ENCODE measurements at places on chromosomes 1 and 21.

DNA sequence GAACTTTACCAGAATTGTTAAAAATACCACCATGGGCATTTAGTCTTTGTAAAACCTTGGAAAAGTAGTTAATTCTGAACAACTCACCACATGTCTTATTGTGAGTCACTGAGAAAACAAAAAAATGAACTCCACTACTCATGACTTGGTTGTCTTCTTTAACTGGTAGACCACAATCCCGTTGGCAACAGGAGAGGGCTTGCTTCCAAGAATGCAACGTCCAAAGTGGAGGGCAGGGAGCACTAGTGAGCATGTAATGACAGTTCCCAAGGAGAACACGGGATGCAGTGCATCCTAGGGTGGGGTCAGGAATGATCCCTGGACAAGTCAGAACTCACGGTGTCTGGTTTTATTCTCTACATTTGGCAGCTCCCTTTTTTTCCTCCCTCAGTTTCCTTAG is 15.2 kb upstream of the HMCN1 start:
- no peak for DNase-seq

GRCh38 chr1:116259663-116260062 is 113.4 kb upstream of the ATP1A1 start:
- DNase-seq: no peak

DNA sequence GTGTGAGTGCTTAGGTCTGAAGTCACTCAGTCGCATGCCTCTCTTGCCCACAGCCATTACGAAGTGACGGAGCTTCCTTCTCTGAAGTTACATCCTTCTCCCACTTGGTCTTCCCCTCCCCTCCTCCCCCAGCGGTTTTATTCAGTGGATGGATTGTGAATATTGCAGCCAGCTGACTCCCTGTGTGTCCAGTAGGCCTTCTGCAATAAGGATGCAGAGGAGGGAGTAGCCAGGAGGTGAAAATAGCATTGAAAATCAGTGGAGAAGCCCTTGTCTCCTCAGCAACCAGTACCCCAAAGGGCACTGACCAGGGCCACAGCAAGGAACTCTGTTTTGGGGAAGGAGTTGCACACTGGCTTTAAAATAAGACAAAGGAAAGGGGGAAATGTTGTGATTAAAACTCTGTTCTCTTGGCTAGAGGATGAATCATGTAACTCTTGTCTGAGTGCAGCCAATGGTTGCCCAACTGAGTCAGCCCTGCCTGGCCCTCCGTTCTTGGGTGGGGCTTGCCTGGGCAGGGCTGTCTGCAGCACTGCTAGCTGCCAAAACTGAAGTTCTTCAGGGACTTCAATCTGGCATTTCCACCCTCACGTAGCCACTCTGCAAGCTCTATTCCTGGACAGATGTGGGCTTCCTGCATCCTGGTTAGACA is 4.3 kb downstream of the S100A10 start:
- DNase-seq: peak; percentile 40

DNA sequence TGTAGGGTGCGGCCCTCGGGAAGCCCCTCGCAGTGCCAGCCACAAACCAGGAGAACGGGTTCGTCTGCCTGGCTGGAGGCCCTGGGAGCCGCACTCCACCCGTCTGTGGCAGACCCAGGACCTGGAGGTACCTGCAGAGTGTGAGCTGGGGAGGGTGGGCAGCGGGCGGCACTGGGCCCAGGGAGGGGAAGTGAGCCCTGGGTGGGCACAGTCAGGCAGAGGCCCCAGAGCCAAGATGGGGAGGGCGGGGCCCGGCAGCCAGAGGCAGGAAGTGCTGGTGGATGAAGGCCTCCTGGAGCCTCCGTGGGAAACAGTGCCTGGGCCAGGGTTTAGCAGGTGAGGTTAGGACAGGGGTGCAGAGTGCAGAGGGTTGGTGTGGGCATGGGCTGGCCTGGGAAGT is 4.0 kb upstream of the PEX10 start:
- no peak for DNase-seq

- DNase-seq: no peak
Measured at GRCh38 chr1:40435876-40436275, 14.4 kb upstream of the ZFP69B start.

GRCh38 chr1:41514381-41514780 is 29.9 kb upstream of the EDN2 start:
- DNase-seq: no peak

GRCh38 chr1:31669786-31670592 is 25.3 kb upstream of the PEF1 start:
- no peak for DNase-seq

DNA sequence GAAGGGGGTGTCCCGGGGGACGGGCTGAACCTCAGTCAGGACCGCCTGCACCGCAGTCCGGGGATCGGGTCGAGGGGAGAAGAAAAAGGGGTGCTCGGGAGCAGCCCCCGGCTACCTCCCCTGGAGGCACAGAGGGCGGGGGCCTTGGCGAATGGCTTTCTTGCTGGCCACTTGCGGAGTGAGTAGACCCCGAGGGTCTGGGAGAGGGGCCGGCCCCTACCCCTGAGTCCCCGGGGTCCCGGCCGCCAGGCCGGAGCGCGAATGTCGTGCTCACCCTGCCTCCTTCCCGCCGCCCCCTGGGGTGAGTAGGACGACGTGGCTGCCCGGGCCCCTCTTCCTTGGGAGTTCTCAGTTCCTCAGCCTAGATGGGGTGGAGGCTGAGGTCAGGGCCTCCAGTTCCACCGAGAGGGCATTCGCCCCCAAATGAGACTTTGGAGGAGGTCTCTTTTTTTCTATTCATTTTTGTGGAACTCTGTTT is 113.0 kb downstream of the OSBPL9 start:
- no peak for DNase-seq

DNA sequence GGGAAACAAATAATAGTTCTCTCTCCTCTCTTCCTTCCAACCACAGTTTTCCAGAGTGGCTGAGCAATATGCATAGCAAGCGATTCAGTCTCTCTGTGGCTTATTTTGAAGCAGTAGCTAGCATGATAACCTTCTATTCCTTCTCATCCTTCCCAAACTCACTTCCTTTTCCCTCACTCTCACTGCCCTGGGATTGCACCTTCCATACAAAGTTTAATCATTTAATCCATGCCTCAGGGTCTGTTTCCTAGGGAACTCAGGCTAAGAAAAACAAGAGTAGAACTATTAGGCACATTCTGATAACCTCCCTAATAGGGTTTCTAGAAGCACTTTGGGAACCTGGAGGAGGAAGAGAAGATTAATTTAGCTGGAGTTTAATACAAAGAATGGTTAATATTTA is 97.7 kb upstream of the S1PR1 start:
- no peak for DNase-seq

GRCh38 chr1:89605692-89606091 is 27.2 kb upstream of the LRRC8C start:
- DNase-seq: no peak

DNA sequence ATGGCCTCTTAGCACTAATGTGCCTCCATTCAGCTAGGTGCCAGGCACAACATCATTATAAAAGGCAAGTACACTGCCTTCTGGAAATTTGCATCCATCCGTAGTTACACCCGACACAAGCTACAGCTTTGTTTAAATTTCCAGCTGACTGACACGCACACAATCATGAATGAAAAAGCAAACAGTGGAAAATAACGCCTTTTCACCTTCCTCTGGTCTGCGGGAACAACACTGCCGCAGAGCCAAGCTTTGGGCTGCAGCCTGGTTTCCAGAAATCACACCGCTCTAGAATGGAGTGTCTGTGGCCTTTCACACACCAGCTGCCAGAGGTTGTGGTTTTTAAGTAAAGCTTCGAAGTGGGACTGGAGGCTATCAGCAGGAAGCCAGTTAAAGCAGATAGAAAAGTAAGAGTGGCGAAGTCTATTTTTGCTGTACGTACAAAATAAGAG is 142.8 kb upstream of the COA6 start:
- no peak for DNase-seq

GRCh38 chr21:14881863-14882499 is 182.8 kb downstream of the NRIP1 start:
- no peak for DNase-seq

DNA sequence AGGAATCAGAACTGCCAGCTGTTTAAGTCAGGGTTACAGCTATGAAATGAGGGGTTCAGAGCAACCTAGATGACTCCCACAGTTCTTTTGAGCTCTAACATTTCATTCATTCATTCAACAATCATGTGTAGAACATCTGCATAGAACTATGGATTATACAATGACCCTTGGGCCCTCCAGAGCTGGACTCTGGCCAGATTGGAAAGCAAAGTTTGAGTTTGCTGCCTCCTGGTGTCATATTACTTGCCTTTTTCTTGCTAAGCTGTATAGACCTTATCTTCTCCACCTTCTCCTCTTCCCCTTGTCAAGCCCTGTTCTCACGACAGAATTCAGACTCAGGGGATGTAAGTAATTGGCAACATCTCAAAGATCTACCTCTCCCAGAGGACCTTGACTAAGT is 4.0 kb downstream of the CASQ2 start:
- no peak for DNase-seq

GRCh38 chr1:157155658-157156057 is 17.5 kb upstream of the ETV3 start:
- DNase-seq: no peak

- DNase-seq: no peak
Measured at GRCh38 chr1:29684141-29684540, 447.8 kb downstream of the PTPRU start.

GRCh38 chr1:7379441-7379971 is 391.6 kb upstream of the VAMP3 start:
- DNase-seq: no peak

- no peak for DNase-seq
Measured at GRCh38 chr1:226882187-226882586, 11.8 kb downstream of the PSEN2 start.

DNA sequence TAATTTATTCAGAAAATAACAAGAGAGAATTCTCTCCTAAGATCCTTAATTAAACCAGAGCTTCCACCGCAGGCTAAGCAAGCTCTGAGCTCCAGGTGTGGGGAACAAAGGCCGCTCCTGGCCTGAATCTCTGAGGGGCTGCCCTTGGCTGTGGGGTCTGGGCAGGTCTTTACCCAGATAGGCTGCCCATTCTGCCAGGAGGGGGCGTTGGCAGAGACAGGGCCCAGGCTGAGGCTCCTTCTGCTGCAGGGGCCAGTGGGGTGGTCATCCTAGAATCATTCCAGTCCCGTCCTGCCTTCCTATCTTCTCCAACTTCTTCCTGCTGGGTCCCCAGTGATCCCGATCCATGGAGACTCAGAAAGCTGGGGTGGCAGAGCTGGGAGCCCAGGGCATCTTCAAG is 82.9 kb upstream of the POU3F1 start:
- DNase-seq: no peak

DNA sequence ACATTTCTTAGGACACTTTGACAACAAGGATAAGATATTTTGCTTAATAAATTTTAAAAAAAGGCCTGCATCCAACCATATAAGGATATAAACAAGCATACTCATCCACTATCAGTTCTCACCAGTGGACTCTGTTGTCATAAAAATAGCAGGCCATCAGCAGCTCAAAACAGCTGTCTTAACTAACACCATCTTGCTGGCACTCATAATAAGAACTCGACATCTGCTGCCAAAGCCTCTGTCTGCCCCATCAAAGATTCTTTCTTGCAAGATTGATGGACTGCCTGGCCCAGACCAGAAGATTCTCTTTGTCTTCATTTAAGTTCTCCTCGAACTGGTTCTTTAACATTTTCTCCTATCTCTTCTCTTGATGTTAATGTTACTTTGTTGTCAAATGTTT is 10.1 kb downstream of the JMJD4 start:
- no peak for DNase-seq

DNA sequence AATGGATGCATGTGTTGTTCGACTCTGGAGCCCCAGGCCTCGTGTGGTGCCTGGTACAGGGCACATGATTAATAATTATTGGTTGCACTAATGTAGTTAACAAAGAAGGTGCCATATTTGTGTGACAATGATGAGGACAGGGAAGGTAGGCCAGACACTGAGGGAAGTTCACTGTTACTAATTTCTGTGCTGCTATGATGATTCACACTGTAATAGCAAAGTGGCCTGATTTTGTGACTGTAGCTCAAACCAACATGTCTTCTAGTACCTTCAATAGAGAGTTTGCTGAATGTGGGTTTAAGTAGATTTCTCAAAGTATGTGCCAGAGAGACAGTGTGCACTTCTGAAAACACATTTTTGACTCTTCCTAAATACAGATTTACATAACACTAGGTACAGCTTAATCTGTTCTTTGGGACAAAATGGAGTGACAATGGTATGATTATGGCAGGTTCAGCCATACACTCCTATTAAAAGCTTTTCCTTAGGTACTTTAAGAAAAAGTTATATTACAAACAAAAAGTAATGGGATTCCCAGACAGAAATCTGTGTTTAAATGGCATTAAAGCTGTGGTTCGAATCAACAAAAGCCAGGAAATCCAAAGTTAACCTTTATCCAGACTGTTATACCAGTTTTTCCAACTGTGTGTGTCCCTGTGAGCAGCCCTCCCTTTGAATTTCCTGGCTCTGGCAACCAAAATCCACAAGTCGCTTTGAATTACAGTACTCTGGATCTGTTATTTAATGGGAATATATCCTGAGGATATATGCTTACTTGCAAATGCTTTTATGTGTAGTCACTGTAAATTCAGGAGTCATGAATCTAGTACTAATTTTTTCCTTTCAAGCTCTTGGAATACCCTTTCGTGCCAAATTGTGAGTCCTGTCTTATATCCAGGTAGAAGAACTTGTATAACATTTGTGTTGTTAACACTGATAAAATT is 277.1 kb upstream of the SGIP1 start:
- no peak for DNase-seq

Data from stimulated activated CD4-positive, alpha-beta T cell treated with anti-CD3 and anti-CD28 coated beads, Interleukin-12 subunit alpha, Interleukin-12 subunit beta, amount 100 ng/mL, for 24 hours (primary cell).